ENCODE measurements at places on chromosomes 12 and 14.

DNA sequence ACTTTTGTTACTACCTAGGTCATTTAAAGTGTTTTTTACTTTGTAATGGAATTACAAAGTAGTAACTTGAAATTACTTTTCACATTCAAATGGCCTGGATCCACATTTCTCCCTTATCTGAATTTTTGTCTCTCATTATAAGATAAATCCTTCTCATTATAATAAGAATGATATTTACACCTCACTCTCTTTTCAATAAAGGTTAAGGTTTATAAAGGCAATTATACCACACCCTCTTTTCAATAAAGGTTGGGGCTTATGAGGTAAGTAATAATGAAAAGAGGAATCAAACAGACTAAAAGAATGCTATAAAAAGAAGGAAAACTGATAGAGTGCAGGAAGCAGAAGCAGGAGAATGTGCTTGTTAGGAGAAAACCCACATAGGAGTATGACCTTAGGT, 210.8 kb downstream of the ACSS3 start:
- no peak for DNase-seq

DNA sequence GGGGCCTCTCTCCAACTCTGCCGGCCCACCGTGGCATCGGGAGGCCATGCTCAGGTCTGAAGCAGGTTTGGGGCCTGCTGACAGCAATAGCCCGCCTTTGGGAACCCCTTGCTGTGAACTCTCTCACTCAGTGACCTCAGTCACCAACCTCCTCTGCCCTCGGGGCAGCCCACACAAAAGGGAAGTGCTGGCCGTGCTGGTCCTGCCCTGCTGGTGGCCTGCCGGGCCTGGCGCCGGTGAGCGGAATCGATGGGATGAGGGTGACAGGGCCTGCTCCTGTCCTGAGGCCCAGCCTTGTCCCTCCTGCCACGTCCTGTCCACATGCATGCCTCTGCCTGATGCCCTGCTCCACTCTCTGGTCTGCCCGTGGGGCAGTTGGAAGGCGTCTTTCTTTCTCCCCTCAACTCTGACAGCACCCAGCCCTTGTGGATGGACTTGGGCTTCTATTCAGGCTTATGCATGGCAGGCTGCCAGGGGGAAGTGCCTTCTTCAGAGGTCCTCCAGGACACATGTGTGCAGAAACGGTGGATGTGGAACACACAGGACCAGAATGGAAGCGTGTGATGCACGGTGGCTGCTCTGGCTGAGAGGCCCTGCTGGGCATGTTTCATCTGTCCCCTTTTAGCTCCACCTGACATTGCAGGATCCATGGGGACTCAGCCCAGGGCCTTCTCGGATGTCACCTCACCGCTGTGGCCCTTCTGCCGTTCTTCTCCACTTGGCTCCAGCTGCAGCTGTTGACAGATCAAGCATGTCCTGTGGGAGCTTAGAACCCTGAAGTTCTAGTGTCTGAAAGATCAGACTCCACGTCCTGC, 31.9 kb downstream of the IL31 start:
- DNase-seq, result no peak

GRCh38 chr14:76428611-76429010, 52.7 kb downstream of the ESRRB start:
- DNase-seq, result no peak

- no peak for DNase-seq
Observed at GRCh38 chr14:104443391-104444158, 136.0 kb upstream of the C14orf180 start.

- DNase-seq, result no peak
Observed at GRCh38 chr12:3679831-3680230, 73.1 kb downstream of the CRACR2A start.

DNA sequence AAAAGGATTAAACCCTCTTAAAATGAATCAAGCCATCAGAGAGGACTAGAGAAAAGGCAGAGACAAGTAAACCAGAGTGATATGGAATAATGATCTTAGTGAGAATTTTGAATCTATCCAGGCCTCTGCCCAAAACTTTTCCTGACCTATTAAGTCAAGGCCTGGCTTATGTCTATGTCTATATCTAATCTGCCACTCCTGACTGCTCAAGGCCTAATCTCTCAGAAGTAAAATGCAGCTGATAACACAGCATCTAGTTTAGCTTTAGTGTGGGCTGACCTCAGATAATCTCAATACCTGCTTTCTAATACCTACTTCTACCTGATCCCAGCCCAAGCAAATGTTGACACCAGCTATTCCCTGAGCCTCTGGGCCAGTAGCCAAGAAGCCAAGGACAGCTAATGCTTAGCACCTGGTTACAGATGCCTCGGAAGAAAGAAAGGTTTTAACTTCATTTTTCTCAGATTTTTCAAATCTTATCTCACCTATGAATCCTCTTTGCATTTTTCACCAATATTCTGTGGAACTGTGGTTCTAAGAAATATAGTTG, 1472.5 kb upstream of the SEL1L start:
- DNase-seq, result no peak

DNA sequence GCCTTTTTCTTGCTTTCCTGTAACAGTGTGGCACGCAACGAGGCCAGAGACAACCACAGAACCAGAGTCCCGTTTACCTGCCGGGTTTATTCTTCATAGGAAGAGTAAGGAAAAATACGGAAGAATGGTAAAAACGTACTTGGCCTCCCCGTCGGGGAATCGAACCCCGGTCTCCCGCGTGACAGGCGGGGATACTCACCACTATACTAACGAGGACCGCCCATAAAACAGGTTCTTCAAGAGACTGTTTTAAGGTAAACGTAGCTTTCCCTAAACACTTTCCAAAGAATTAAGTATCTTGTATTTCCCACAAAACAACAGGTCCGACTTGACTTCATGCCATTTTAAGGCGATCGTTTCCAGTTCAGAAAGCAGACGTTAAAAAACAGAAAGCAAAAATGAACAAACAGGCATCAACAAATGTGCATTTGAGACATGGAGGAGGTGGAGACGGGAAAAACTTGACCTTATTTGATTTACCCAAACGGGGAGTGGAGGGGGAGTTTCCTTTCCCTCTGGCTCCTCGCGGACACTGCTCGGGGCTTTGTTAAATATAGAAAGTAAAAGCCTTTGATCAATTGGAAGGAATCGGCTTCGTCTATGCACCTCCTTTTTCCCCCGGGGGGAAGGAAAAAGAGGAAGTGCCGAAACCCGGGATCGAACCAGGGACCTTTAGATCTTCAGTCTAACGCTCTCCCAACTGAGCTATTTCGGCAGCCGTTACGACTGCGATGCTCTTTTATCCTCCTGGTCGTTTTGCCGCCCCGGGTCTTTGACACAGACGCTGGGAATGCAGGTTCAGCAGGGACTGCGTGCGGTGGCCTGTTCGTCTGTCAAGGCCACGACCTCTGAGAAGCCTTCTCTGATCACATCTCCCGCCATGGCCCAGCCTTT, 13.0 kb upstream of the UBC start:
- no peak for DNase-seq

GRCh38 chr12:93751864-93752610, 74.9 kb downstream of the CRADD start:
- DNase-seq, result no peak

DNA sequence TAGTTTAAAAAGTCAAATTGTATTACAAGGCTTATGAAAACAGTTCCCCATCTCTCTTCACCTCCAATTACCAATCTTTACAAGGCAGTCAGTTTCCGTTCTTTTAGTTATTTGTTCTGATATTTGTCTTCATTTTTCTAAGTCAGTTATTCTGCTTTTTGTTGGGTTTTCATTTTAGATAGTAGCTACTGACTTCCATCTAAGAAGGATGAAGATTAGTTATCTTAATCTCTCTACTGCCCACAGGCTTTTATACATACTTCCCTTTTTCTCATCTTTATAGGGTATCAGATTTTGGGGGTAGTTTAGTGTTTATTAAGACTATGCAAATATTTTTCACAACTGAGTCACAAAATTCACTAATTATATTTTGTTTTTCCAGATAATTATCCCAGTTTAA, 38.4 kb downstream of the FRS2 start:
- DNase-seq, result no peak

GRCh38 chr14:75341620-75342019, 63.0 kb downstream of the FOS start:
- DNase-seq, result no peak

DNA sequence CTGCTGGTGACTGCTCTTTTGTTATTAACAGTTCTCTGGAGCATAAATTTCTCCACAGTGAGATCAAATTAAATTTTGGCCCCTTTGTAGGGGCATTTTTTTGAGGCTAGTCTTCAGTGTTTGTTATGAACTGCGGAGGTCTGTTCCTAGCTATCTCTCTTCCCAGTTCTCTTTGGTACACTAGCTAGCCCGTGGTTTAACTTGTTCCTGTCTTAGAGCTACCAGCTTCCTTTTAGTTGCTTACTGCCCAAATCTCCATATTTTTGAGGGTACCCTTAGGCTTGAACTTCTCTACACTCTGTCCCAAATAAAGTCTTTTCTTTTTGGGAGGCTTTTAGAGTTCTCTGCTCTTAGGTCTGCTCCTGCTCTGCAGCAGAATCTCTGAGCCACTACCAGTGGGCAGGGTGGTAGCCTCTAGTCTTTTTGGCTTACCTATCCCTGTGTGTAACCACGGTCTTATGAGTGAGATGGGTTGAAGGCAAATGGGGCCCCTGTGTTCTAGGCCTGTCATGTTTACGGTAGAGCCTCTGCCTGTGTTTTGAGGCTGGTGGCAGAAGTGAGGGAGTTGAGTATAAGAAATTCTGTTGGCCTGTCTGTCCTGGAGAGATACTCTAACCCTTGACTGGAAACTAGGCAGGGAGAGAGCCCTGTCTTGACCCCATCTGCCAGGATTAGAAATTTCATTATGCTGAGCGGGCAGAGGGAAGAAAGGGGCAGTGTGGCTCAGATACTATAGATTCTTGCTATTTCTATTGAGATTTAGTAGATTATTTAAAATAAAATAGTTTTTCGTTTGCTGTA, 21.0 kb downstream of the CNOT2 start:
- DNase-seq, result no peak

- DNase-seq, result no peak
Observed at GRCh38 chr12:98699586-98699985, 54.5 kb downstream of the APAF1 start.

DNA sequence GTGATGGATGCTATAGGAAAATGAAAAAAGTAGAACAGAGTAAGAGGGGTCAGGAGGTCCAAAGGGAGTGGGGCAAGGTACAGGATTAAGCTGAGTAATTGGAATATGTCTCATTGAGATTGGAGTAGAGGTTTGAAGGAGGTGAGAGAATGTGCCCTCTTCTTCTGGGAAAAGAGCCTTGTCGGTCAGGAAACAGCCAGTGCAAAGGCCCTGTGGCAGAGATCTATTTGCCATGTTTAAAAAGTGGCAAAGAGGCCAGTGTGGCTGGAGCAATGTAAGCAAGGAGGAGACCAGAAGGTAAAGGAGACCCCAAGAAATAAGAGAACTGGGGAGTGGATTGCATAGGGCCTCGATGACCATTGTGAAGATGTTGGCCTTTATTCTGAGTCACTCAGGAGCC, 706.5 kb downstream of the MED13L start:
- DNase-seq, result no peak

DNA sequence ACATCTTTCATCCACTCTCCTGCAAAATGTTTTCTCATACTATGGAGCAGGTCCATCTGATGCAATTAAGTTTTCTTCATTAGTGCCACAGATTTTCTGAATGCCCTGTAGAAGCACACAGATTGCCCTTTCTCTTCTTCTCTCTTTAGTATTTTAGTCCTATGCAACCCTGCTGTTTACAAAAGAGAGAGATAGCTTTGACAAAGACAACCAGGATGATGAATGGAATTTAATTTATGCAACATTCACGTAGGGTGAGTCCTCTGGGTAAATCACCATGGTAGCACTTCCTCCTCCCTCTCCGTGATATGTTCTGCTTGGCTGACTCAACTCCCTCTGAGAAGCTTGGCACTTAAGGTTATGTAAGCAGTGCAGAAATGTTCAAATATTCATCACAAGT, 400.9 kb upstream of the PDE3A start:
- DNase-seq, result peak; percentile 13

DNA sequence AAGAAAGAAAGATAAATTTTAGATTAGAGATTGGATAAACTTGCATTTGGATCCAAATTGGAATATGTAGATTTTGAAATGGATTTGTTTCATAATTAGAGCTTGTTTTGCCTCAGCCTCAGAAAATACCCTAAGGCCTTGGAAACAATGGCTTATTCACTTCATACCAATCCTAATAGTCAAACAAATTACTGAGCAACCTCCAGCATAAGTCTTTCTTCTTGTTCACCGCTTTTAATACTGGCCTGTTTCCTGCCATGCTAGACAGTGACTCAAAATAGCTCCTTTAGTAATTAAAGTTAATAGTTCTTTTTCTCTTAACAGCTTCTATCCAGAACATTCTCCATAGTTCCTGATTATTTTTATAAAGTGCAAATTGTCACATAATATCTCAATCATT, 110.9 kb upstream of the DNM1L start:
- no peak for DNase-seq

DNA sequence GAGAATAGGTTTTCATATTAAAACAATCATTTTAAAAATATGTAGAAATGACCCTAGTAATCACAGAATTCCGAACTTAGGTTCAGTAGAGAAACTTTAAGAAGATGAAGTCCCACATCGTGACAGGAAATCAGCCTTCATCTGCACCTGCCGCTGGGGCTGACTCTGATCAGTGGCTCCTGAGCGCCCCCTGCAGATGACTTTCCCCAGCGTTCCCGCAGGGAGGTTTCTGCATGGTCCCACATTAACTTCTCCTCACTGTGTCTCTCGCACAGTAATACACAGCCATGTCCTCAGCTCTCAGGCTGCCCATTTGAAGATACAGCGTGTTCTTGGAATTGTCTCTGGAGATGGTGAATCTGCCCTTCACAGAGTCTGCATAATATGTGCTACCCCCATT, 1131.1 kb downstream of the TMEM121 start:
- no peak for DNase-seq
